ENCODE measurements at places on chromosomes 6 and 20.

DNA sequence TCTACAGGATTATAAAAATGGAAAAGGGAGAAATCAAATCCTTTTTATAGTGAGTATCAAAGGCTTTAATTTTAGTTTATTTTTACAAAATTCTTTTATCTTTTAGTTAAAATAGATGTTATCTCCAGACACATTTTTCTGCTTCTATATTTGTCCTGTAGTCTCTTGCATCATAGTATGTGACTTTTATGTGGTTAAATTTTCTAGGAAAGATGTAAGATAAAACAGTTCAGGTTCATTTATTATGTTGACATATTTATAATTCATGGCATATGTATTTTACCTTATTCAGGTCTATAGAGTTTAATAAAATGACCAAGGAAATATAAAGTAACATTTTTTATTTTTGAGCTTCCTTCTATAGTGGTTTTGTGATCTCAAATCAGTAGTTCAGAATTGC is 52.7 kb upstream of the PRL start:
- DNase-seq, result no peak

- no peak for DNase-seq
These were observed 20.7 kb downstream of the RIPK1 start for GRCh38 chr6:3088968-3089367.

GRCh38 chr20:32777177-32777956 is 15.2 kb downstream of the DNMT3B start:
- no peak for DNase-seq

- DNase-seq, result no peak
These were observed 42.4 kb downstream of the SCGN start for GRCh38 chr6:25694366-25694765.

DNA sequence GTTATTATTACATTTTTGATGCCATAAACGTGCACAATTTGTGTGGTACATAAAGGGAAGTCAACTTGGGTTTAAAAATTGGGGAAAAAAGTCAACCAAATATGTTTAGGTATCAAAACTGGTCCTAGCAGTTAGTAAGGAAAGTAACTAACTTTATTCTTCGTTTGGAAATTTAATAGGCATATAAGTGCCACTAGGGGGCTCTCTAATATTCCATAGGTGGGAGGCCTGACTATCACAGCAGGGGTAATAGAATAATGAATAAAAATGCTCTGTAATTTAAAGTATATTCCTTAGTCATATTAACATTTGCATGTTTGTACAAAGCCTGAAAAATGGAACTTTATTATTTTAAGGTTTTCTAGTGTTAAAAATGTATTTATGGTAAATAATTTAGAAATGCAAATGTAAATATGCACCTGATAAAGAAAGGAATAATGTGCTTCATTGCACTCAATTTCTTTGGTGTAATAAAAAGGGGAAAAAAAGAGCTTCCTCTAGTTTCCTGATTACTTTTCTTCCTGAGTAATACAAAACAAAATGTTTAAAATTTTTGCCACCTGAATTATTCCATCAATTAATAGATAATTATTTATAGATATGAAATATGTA is 125.7 kb upstream of the HDAC2 start:
- peak; percentile 38 for DNase-seq

- no peak for DNase-seq
These were observed 67.9 kb upstream of the SPACA1 start for GRCh38 chr6:87979737-87980136.

DNA sequence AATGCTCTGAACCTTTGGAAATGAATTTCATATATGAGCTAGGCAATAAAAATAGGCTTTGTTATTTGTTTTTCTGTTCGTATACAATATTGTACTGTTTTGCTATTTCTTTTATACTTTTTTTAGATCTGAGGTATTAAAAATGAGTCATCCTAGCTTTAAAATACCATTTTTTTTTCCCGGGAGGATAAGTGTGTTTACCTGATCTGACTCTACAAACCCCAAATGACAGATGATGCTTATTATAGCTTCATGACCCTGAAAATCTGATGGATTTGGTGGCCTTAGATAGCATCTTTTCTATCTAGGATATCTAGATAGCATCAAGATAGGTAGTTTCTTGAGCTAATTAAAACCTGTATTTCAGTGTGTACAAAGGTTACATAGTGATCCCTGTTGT is 206.4 kb downstream of the DTNBP1 start:
- DNase-seq, result no peak

- DNase-seq, result peak; percentile 74
These were observed 2.4 kb downstream of the CSTL1 start for GRCh38 chr20:23441850-23442313.

GRCh38 chr6:4944325-4944724 is 59.5 kb downstream of the RPP40 start:
- no peak for DNase-seq

DNA sequence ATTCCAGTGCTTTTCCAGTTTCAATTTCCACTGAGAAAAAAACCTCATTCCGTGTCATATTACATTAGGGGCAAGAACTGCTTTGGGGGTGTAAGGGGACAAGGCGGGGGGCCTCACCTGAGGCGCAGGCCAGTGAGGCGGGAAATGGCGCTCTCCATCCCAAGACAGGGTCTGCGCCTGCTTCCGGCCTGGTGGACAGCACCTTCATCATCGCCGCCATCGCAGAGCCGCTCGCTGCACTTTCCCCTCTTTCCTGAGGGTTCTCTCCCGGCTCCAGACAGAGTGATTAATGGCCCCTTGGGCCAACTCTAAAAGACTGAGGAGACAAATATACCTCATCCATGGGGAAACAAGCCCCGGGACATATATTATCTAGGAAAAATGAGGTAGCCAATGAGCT is 270.0 kb upstream of the SOX4 start:
- DNase-seq, result no peak

DNA sequence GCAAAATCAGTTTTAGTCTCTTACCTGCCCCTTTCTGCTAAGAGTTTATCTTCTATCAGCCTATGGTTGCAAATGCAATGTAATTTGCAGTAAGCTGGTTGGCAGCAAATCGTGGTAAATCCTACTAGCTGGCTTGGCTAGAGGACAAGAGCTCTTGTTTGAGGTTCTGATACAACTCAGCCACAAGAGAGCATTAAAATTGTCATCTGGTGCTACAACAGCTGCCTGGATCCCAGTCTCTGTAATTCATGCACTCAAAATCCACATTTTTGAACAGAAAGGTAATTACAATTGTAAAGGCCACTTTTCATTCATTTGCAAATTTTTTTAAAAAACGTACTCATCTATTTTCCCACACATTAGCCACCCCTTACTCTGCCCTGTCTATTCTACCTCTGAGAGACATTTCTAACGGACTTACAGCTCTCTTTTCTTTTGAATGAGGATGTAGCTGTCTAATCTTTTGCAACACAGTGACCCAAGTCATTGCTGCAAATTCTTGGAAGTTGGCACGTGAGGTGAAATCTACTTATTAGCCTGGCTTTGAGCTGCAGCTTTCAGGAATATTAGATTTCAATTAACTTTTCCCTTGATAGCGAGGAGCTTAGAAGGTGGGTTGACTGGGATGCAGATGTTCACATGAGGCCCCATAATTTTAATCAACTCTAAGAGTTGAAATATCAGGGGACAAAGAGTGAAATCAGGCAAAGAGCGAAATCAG is 54.0 kb upstream of the FAM184A start:
- DNase-seq, result no peak

GRCh38 chr6:166484863-166485262 is 101.6 kb downstream of the RAMACL start:
- no peak for DNase-seq

DNA sequence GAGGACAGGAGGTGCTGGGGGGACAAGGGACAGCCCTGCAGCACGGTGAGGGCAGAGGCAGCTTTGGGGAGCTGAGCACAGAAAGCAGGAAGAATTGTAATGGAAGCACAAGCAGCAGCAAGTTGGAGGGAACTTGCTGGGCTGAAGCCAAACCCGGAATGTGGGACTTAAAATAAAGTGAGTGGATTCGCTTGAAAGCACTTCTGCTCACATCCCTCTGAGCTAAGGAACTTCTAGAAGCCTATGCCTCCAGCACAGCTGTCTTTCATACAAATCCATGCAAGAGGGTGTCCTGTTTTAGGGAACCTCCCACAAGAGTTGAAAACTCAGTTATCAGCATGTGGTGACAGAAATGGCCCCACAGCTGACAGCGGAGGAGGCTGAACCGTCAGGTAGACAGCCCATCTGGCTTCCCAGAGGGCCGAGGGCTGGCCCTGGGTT is 71.4 kb upstream of the MLN start:
- no peak for DNase-seq

DNA sequence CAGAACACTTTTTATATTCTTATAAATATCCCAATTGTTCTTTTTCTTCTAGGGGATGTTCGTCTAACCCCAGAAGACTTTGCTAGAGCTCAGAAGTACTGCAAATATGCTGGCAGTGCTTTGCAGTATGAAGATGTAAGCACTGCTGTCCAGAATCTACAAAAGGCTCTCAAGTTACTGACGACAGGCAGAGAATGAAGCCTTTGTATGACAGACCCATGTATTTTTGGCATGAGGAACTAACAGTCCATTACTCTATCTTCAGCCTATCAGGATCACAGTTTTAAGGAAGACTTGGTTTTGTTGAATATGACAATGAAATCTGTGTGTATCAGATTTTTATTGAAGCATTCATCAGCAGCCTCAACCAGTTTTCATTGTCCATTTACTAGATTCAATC is 71.4 kb downstream of the VTA1 start:
- DNase-seq, result no peak

DNA sequence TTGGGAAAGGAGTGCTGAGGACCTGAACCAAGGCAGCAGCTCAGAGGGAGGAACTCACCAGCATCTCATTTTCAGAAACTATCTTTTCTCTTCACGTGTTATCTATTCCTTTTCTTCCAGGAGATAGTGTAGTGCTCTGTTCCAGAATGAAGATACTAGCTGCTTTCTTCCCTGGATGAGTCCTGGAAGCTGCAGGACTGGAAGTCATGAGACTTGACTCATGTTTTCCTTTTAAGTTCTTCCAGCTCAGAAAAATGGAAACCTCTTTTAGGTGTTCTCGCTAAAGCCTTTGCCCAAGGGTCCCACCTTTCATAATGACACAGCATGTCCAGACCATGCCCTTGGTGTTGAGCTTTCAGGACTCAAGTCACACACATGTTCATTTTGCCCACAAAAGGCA is 106.7 kb downstream of the UNC5CL start:
- DNase-seq, result no peak

DNA sequence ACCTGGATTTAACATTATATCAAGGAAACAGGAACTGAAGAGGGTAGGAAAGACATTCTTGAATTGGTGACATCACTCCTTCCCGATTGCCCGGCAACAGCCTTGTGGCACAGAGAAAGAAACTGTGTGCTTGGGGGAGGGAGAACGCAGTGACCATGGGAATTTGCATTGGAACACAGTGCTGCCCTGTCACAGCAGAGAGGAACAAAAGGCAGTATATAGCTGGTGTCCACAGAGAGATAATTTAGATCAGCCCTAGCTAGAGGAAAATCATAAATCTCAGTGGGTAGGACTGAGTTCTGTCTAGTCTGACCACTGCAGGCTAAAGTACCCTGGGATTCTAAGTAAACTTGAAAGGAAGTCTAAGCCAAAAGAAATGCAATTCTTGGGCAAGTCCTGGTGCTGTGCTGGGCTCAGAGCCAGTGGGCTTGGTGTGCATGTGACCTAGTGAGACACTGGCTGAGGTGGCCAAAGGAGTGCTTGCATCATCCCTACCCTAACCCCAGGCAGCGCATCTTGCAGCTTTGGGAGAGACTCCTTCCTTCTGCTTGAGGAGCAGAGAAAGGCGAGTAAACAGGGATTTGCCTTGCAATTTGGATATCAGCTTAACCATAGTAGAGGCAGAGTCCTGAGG is 697.6 kb downstream of the HACE1 start:
- DNase-seq, result no peak

- DNase-seq, result no peak
These were observed 54.7 kb upstream of the SNX9 start for GRCh38 chr6:157768304-157768703.

DNA sequence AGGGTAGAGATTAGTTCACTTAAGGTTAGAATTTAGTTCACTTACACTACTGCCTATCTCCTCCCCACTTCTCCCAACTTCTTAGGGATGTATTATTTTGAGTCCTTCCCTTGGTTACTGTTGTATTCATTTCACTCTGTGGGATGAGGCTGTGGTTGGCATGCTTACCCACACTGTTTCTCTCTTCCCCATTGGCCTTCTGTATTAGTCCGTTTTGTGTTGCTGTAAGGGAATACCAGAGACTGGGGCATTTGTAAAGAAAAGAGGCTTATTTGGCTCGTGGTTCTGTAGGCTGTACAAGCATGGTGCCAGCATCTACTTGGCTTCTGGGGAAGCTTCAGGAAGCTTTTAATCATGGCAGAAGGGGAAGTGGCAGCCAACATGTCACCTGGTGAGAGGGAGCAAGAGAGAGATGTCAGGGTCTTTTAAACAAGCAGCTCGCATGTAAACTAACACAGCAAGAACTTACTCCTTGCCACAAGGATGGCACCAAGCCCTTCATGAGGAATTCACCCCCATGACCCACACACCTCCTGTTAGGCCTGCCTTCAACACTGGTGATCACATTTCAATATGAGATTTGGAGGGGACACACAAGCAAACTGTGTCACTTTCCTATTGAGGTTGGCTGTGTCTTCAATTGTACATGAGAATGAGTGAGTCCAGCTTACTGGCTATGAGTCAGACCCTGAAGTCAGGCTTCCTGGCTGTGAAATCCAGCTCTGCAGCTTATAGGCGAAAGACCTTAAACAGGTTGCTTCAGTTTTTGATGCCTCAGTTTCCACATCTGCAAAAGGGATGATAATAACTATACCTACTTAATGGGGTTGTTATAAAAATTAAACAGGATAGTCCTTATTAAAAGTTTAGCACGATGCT is 53.3 kb downstream of the SYNDIG1 start:
- no peak for DNase-seq

GRCh38 chr6:46323312-46323965 is 152.7 kb upstream of the ENPP5 start:
- no peak for DNase-seq

- no peak for DNase-seq
These were observed 5.6 kb upstream of the APMAP start for GRCh38 chr20:24998121-24998520.

DNA sequence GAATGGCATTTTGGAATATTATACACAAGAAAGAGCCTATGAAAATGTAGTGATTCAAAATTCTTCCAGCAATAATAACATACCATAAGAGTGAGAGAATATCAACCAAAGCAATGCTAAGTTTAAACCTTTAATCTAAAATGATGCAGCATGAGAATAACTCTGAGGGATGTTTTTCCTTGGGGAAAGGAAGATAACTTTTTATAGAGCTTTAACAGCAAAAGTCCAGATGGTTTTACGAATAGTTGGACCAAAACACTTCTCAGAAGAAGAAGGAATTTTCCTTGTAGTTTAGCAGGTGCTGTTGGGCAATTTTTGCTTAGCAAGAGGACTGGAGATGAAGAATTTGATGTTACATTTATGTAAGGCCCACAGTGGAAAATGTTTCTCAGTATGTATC is 1503.2 kb downstream of the HACE1 start:
- no peak for DNase-seq

DNA sequence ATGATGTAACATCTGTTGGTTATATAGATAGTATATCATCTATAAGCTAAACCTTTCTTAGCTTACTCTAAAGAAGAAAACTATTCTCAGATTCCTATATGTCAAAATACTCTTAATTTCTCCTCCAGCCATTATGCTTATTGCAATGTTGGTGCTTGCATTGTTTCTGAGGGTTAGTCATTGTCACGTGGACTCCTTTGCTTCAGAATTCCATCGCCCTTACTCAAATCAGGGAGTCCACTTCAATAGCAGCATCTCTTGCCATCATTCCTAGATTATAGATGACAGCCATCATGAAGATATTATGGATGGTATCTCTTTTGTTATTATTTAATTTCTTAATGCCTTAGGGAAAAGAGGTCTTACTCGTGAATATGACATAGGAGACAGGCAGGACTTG is 776.1 kb downstream of the TENT5A start:
- no peak for DNase-seq

Data from SK-N-DZ (cell line).